HS-5 (cell line): ENCODE measurements at places on chromosomes 13 and 19.

DNA sequence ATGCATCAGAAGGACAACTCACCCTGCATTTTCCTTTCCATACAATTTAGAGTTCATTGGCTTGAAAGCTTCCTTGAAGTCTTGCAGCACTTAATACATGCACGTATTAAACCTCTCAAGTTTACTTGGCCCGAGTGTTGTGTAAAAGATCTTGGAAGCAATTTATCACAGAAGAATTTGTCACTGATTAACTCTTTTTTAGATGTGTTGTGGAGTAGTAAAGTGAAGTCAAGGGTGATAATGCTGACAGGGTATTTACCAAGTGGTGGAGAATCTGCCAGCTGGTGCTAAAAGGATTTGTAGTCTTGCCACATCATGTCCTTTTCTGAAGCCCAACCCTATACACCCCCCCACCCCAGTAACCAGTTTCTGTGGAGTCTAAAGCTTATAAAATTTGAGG, 421.0 kb upstream of the MIR17HG start:
- DNase-seq: no peak

GRCh38 chr13:98456413-98456845, 120.5 kb downstream of the STK24 start:
- no peak for DNase-seq

DNA sequence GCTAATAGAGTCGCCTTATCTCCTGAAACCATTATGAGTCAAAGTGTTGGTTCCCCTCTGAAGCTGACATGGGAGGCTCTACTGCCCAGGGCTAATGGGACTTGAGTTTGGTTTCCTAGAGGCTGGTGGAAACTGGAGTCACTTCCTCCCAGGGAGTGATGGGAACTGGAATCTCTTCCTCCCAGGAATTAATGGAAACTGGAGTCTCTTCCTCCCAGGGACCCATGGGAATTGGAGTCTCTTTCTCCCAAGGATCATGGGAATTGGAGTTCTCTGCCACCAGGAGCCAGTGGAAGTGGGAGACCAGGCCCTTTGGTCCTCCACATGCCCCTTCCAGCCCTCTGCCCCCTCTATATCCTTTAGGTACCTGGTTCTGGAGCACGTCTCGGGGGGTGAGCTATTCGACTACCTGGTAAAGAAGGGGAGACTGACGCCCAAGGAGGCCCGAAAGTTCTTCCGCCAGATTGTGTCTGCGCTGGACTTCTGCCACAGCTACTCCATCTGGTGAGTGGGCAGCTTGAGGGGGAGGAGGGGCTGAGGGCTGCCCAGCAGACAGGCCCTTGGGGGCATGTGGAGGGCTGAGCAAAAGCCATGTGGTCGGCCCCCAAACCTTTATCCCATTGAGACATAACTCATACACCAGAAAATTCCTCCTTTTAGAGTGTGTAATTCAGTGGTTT, 5.5 kb downstream of the BRSK1 start:
- DNase-seq: no peak

GRCh38 chr13:52850396-52851136, 2.1 kb upstream of the PCDH8 start:
- no peak for DNase-seq

GRCh38 chr19:991174-991931, 7.2 kb downstream of the WDR18 start:
- DNase-seq: no peak
